ENCODE measurements at places on chromosomes 2 and 18.

DNA sequence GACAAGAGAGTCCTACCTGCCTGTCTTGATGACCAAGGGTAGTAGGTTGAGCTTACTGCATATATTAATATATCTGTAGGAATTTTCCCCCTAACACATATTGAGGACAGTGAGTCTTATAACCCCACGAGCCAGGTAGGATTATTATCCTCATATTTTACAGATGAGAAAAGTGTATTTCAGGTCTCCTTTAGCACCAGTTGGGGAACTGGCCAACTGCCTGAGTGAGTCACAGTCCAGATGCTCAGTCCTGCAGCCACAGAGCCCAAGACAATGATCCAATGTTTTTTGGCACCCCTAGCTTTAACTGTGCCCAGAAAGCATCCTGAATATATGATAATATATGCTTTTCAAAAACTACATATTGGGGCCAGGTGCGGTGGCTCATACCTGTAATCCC is 30.8 kb upstream of the GLS start:
- DNase-seq = no peak

GRCh38 chr2:201579536-201579935 is 63.8 kb downstream of the TMEM237 start:
- no peak for DNase-seq

- DNase-seq = no peak
Measured at GRCh38 chr18:23884681-23885375, 129.7 kb upstream of the TTC39C start.

DNA sequence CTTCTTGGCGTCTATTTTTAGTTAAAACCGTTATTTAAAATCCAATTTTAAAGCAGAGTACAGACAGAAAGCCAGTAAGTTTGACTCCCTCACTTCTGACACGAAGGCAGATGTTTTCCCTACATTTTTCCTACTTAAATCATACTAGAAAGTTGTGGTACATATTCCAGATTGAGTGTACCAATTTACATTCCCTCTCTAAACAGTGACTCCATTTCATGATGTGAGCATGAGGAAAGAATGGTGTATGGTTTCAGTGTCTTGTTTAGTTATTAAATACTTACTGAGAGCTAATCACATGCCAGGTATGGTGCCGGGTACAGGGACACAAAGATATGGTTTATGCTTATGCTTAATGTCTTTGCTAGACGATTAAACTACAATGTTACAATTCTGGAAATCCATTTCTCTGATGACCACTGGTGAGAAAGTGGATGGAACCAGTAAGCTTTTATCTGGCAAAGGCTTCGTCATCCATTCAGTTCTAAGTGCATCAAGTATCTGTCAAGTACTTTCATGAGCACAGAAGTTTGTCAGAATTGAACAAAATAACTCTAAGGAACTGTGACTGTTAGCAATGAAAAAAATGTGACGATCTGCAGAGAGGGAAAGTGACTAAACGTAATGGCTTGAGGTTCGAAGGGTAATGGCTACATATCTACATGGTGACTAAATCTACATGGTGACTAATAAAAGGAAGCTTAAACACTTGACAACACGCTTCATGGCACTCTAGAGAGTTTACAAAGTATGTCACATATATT is 25.7 kb downstream of the MAP4K3 start:
- DNase-seq = no peak

DNA sequence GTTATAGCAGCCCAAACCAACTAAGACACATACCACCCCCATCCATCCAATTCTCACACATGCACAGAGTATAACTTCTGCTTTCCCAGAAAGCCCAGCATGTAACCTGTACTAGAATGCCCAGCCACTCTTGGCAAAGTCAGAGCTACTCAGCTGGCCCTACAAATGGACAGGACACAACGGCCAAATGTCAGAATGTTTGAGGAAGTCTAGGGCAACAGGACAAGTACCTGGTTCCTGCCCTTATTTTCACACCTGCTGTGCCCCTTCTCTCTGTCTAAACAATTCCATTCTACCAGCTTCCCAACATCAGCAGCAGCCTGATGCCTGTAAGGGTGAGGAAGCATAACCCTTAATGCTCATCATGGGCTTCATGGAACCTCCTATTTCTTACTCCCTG is 15.1 kb upstream of the BZW1 start:
- DNase-seq = no peak

DNA sequence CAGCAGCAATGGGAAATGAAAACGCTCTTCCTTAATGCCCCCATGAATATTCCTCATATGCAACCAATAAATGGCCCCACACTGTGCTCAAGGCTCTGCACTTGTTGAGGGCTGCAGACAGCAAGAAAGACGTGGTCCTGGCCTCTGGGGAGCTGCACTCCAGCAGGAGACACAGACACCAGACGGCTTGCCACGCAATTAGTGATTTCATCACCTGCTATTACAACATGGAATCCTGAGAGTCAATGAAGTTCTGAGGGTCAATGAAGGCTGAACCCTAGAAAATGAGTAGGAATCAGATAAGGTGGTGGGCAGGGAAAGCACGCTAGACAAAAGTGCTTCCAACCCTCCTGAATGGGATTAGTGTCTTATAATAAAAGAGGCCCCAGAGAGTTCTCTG is 18.9 kb downstream of the CREG2 start:
- no peak for DNase-seq

DNA sequence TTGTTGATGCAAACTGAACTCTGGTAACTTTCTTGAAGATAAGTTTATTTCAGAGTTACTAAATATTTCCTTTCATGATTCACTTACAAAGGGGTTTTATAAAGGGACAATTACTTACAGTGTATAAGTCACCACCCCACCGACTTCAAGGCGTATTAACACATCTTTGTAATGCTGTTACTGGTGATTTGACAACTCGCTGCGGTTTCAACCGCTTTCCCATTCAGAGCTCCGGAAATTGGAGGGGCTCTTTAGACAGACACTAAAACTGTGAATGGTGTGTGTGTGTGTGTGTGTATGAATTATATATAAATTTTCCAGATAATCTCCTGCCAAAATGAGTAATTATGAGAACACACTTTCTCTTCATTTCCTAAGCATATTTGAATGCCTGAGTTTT is 4.9 kb downstream of the TM4SF20 start:
- no peak for DNase-seq

DNA sequence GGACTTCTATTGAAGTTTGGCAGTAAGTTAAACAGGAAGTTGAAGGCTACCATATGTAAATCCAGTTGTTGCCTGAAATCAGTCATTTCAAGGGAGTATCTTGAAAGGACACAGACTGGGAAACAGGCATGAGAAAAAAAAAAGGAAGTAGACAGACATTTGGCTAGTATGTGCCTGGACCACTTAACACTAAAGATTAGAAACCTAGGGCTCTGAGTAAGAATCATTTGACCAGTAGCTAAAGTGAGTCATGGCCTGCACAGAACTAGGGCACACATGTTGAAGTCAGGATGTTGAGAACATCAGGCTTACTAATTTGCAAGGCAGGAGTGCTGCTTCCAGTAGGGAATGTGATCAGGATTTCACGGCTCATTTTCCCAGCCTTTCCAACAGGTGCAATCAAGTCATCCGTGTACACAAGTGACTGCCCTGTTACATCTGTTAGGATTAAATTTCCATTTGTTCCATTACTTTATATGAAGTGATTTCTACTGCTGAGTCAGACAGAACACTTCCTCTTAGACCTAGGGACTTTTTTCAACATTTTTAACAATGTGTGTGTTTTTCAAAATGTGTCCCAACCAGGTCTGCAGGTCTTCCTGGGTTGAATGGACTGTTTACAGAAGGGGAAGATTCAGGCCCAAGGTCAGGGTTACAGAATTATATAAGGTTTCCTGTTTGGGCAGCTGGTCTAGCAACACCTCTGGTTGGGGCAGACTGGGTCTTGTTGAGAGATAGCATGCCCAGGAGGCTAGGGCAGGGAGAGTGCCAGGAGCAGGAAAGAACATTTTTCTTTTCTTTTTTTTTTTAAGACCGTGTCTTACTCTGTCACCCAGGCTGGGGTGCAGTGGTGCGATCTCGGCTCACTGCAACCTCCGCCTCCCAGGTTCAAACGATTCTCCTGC is 145.6 kb downstream of the TGIF1 start:
- DNase-seq = no peak

- DNase-seq = no peak
Measured at GRCh38 chr18:13514558-13514957, 211.8 kb downstream of the FAM210A start.

DNA sequence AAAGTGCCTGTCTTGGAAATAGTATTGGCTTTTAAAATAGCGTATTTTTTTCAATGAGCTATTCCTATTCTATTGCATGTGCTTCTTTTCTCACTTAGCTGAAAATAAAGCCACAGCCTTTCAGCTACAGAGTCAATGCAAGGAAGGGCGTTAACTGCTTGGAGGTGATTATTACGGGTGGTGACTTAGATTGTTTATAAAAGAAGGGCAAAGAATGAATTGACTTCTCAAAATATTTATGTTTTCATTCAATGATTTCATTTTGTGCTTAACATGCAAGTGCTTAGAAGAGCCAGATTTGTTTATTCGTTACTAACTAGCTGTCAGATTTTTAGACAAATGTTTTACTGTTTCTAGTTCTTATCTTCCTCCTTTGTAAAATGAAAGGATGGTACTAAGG is 2.8 kb upstream of the CHN1 start:
- no peak for DNase-seq

DNA sequence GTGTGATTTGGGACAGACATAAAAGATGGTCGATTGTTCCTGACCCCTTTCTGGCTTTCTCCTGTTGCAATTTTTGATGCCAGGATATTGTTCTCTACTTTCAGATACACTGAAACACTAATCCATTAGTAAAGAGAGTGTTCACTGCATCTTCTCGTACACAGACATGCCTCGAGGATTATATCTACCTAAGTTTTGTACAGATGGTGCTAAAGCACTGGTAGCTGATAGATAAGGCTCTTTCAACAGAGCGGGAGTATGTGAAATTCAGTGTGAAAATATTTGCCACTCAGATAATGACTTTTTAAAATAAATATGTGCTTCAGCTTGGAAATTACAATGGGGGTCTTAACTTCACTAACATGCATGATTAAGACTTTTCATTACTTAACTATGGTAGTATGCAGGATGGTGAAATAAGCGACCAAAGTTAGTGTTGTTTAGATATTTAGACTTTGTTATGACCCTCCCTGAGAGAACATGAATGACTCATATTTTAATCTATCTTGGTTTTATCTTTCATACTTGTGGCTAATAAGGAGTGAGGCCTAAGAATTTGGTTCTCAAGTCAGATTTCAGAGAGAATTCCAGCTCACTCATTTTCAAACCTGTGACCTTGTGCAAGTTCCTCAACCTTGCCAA is 474.9 kb downstream of the NRXN1 start:
- DNase-seq = no peak

- DNase-seq = no peak
Measured at GRCh38 chr2:132715386-132716351, 45.7 kb upstream of the LYPD1 start.

- DNase-seq = no peak
Measured at GRCh38 chr2:172693037-172693436, 42.6 kb upstream of the RAPGEF4 start.

- no peak for DNase-seq
Measured at GRCh38 chr2:28231110-28231631, 161.5 kb upstream of the FOSL2 start.

DNA sequence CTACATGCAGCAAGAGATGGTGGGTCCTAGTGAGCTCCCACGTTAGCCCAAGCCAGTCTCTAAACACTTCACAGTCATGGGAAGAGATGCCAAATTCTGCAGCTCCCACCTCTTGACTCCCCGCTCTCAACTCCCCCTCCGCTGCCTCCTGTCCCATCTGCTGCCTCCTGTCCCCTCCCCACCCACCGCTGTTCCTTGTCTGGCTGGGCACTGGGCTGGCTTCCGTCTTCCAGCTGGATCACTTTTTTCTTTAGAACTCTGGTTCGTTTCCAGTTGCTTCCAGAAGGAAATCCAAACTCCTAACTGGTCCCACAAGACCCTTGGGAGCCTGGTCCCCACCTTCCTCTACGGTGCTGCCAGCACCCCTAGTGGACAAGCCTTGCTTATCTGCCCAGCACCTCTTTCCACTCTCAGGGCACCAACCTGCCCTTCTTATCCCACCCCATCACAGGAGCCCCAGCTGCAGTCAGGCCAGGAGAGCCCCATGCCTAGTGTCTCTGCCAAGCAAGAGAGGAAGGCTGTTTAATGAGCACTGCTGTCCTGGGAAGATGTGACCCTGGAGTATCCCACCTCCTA is 12.1 kb upstream of the TWIST2 start:
- DNase-seq = no peak

All from activated naive CD8-positive, alpha-beta T cell treated with anti-CD3 and anti-CD28 coated beads, Interleukin-2, amount 10 ng/mL, durations not matched to agents 7 days and 5 days (primary cell).